ENCODE measurements at places on chromosomes 13 and 19. TPM values are rescaled to one million over a fixed set of nuclear protein-coding genes. Genes with fewer than 3 reads are reported as not detected.

DNA sequence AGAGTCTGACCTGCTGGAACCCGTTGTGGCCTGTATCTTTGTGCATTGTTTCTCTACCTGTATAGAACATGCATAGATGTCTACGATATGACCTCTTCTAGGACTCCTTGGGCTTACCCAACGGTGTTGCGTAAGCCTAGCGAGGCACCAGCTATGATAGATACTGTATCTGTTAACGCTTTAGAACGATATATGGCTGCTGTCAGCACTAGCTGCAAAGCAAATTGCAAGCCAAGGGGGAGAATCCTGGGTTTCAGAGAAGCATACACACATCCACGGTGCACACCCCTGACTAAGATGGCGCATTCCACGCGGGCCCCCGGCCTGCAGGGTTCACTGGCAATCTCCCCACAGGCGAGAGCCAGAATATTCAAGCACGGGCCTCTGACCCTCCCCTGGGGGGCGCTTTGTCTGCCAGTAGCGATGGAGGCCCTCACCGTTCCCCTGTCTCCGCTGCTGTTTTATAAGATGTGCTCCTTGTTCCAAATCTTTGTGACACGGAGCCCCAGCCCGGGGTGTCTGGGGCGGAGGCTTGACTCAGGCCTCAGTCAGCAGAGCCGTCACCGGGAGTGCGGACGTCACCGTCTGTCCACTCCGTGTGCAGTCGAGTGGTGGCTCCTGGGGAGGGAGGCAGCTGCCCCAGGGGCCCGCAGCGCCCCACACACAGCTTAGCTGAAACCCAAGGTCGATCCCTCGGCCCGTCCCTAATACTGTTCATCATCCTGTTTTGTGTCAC is 12.9 kb upstream of the RPS15 start:
- no peak for DNase-seq

DNA sequence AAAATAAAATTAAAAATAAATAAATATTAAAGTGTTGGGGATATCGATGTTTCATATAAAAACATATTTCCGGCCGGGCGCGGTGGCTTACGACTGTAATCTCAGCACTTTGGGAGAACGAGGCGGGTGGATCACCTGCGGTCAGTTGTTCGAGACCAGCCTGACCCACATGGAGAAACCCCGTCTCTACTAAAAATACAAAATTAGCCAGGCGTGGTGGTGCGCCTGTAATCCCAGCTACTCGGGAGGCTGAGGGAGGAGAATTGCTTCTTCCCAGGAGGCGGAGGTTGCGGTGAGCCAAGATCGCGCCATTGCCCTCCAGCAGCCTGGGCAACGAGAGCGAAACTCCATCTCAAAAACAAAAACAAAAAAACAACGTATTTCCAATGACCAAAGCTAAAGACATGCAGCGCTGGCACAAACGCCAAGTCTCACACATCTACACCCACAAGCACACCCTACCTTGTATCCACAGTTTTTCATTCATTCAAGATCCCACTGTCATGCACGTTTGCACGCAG is 907 bp downstream of the ZNF569 start:
- no peak for DNase-seq

GRCh38 chr19:14337510-14337909 is 43.7 kb upstream of the ADGRE5 start:
- no peak for DNase-seq

GRCh38 chr13:30257468-30258099 is 49.8 kb downstream of the KATNAL1 start:
- no peak for DNase-seq

- DNase-seq: no peak
Measured at GRCh38 chr19:38773469-38774177, at the start of gene LGALS7. Gene LGALS7 (minus strand): TSS chr19:38773517. CDS start chr19:38773492, 25 bp downstream.

DNA sequence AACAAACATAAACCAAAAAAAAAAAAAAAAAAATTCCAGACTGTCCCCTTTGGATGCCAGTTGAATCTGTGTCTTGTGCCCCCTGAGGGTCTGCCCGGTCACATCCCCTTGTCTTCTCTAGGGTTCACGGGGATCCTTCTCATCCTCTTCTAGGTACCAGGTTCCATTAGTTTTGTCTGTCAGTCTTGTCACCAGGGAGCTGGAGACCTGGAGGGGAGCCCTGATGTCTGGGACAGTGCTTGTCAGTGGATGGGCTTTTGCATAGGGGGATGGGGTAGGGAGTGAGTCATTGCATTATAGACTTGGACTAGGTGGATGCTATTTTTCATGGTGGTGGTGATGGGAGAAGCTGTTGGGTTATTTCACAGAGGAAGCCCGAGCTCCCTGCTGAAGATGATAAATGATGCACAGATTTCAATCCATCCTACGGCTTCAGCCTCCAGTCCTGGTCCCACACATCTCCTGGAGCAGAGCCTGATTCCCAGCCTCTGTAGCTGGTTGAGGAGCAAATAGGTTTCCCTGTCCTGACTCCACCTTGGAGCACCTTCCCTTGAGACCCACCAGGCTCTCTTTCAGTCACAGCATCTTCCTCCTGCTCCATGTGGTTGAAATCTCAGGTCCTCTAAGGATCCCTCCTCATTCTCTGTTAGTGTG is 26.0 kb downstream of the WTIP start:
- DNase-seq: no peak

- no peak for DNase-seq
Measured at GRCh38 chr19:45595814-45596213, 6.2 kb downstream of the GPR4 start.

- no peak for DNase-seq
Measured at GRCh38 chr19:46493236-46494145, 2.2 kb downstream of the PNMA8B start.

DNA sequence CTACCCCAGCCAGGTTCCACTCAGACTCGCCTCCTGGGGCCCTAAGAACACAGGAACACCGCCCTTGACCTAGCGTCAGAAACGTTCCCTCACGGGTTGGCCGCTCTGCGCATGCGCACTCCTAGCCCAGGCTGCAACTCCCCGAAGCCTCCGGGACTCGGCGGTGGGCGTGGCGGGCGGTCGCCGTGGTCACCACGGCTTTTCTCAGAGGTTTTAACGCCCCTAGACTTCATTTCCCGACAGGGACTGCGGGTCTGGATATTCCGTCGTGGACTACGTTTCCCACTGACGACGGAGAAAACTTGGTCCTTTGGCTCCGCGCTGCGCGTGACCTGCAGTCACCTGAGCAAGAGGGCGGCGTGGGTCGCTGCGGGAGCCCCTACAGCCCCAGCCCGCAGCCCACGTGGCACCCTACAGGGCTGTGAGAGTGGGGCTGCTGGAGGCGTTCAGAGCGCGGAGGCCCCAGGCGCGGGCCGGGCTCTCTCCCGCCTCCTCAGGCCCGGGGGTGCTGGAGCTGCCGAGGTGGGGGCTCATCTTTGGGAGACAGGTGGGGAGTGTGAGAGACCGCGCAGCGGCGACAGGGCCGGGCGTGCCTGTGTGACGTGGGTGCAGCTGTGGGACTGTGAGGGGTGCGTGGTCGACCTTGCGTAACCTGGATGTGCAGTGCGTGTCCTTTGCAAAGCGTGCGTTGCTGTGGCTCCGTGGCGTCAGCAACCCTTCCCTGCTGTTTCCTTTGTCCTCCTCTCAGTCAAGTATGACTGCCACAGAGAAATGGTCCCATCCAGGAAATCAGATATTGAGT is 38.0 kb upstream of the ZNF573 start:
- DNase-seq: peak; percentile 54

GRCh38 chr19:46935066-46935663 is 74.4 kb downstream of the ARHGAP35 start:
- no peak for DNase-seq

- no peak for DNase-seq
Measured at GRCh38 chr19:12794971-12795381, 3.7 kb downstream of the JUNB start.

DNA sequence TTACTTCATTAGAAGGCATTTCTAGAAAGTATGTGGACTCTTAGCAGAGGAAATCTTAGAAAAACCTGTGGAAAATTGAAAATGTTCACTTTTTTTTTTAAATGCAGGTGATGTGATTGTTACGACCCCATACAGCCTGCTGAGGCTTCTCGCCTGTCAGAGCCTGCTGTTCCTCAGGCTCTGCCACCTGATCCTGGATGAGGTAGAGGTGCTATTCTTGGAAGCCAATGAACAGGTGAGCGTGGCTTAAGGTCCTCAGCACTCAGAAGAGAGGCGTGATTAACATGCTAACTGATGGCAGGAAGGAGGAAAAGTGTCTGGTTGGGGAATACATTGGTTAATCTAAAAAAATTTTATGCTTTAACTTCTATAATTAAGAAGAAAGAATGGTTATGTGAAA is 71.4 kb downstream of the SLC7A9 start:
- no peak for DNase-seq

- no peak for DNase-seq
Measured at GRCh38 chr13:49701491-49701890, 10.2 kb upstream of the EBPL start.

- DNase-seq: no peak
Measured at GRCh38 chr13:44393391-44393790, 19.8 kb downstream of the SERP2 start.

GRCh38 chr13:82571653-82572052 is 1310.6 kb downstream of the SLITRK1 start:
- DNase-seq: no peak

- no peak for DNase-seq
Measured at GRCh38 chr19:47109177-47109540, 4.4 kb downstream of the ZC3H4 start.

GRCh38 chr13:50303963-50304721 is 288.9 kb downstream of the KCNRG start:
- no peak for DNase-seq

GRCh38 chr19:6033744-6034264 is 55.9 kb upstream of the RANBP3 start:
- DNase-seq: no peak

DNA sequence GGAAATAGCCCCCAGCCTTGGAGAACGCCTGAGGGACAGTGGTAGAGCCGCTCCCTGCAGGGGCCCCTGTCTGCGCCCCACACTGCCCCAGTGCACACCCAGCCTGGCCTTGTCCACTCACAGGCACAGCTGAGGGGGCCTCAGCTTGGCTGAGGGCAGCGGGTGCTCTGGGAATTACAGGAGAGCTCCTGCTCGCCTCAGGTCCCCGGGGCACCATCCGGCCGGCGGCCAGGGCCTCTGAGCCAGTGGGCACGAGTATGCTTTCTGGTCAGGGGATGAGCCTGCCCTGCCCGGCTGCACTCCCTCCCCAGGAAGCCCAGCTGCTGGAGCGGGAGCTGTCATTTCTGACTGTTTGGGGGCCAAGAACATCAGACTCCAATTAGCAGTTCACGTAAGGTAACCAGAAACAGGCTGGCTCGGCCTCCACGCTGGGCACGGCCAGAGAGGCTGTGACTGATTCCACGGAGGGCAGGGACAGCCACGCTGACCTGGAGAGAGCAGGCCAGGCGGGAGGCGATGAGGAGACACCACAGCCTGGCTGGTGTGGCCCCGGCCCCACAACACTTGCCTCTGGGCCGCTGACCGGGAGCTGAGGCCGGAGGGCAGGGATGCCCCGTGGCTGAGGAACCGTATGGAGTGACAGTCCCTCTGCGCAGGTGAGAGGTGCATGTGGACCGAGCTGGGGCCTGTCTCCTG is 15.4 kb downstream of the CEBPG start:
- DNase-seq: no peak

Gene KCNN1
- 0.36 TPM for total RNA-seq

Gene ZNF784
- total RNA-seq: 3.6 TPM

Gene TPTE2
- 0.16 TPM for total RNA-seq

Gene ADGRE1
- 16.1 TPM for total RNA-seq

Gene CLEC17A
- 0.43 TPM for total RNA-seq

Gene IZUMO4
- 29.7 TPM for total RNA-seq

Gene OR7D2
- 0.57 TPM for total RNA-seq

All from activated naive CD4-positive, alpha-beta T cell treated with anti-CD3 and anti-CD28 coated beads, Interleukin-2, amount 50 U/mL, for 72 hours (primary cell).